ENCODE measurements at places on chromosomes 3 and 15.

GRCh38 chr3:138890555-138891187 is 55.9 kb upstream of the PIK3CB start:
- no peak for DNase-seq

GRCh38 chr3:45000823-45001222 is 24.8 kb downstream of the EXOSC7 start:
- DNase-seq, result no peak

- DNase-seq, result no peak
These were observed 189.8 kb downstream of the KLF13 start for GRCh38 chr15:31516440-31516839.

DNA sequence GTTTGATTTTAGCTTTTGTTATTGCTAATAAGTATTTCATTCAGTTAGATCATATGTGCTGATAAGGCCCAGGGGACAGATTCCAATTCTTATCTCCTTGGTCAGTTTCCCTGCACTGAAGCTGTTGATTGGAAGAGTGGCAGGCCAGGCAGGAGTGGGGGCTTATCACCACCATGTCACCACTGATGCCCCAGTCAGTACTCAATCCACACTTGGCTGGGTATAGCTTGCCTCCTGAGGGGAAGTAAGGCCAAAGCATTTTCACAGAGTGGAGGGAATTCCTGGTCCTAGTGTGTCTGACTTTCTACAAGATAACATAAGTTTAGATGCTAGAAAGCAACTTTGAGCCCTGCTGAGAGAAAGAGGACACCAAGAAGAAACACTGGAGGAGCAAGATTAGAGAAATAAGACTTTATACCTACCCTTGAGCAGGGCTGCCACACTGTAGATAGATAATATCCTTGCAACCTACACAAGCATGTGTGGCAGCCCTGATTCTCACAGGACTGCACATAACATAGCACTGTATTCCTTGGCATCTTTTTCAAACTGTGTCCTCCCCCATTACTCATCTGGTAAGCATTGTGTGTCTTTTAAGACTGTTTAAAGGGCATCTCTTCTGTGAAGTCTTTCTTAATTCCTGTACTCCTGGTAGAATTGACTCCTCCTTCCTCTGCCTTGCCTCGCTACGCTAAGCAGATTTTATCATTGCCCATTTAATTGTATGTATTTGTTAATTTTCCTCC is 24.3 kb downstream of the OXNAD1 start:
- no peak for DNase-seq

DNA sequence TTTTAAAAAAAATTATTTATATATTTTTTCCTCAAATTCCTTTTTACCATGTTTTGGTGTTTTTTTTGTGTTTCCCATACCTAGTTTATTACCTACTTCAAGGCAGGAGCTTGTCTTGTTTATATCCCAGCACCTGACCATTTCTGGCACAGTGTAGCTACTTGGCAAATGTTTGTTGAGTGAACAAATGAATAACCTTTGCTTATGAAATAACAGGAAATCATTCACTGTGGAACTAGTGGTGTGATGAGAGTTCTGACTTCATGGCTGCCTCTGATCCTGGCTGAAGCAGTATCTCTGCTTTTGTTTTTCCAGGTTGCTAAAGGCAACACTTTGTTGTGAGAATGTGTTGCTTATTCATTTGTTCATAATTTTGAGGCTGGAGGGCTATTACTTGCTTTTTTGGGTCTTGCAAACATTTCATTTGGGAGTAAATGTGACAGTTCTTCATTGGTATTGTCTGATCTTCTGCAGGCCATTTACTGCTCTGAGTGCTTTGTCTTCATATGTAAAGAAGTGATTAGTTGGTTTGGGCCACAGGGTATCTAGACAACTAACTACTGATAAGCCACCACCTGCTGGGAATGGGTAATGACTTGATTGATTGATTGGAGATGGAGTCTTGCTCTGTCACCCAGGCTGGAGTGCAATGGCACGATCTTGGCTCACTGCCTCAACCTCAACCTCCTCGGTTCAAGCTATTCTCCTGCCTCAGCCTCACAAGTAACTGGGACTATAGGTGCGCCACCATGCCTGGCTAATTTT is 5.7 kb downstream of the RAD54L2 start:
- no peak for DNase-seq

DNA sequence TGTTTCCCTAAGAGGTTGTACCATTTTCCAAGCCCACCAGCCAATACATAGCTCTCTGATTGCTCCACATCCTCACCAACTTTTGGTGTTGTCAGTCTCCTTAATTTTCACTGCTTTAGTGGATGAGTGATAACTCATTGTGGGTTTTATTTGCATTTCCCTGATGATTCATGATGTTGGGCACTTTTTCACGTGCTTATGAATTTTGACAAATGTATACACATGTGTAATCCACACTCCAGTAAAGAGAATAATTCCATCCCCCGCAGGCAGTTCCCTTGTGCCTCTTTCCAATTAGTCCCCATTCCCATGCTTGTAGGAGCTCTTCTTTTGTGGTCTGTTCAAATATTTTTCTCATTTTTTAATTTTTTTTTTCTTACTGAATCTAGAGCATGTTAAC is 52.4 kb downstream of the ANP32A start:
- no peak for DNase-seq

- no peak for DNase-seq
These were observed 79.1 kb upstream of the ABI3BP start for GRCh38 chr3:101072300-101072699.

- DNase-seq, result no peak
These were observed 422.7 kb upstream of the TPRG1 start for GRCh38 chr3:188749010-188749617.
